ENCODE measurements at places on chromosomes 5 and 9. TPM values are rescaled to one million over a fixed set of nuclear protein-coding genes. Genes with fewer than 3 reads are reported as not detected.

- H3K4me3 ChIP-seq, result no peak overlapping the region
- peaks cover 21% of the 10 kb centered on the region for H3K36me3 ChIP-seq
- no peak overlapping the region for H3K27ac ChIP-seq
- H3K27me3 ChIP-seq, result peaks cover 4% of the 10 kb centered on the region
- no peak for DNase-seq
These were observed 232.7 kb downstream of the RFK start for GRCh38 chr9:76161541-76161940.

- no peak overlapping the region for H3K4me3 ChIP-seq
- H3K36me3 ChIP-seq, result no peaks in the 10 kb centered on the region
- H3K27ac ChIP-seq, result no peak overlapping the region
- DNase-seq, result no peak
These were observed 677.3 kb downstream of the PRELID2 start for GRCh38 chr5:145157841-145158240.

DNA sequence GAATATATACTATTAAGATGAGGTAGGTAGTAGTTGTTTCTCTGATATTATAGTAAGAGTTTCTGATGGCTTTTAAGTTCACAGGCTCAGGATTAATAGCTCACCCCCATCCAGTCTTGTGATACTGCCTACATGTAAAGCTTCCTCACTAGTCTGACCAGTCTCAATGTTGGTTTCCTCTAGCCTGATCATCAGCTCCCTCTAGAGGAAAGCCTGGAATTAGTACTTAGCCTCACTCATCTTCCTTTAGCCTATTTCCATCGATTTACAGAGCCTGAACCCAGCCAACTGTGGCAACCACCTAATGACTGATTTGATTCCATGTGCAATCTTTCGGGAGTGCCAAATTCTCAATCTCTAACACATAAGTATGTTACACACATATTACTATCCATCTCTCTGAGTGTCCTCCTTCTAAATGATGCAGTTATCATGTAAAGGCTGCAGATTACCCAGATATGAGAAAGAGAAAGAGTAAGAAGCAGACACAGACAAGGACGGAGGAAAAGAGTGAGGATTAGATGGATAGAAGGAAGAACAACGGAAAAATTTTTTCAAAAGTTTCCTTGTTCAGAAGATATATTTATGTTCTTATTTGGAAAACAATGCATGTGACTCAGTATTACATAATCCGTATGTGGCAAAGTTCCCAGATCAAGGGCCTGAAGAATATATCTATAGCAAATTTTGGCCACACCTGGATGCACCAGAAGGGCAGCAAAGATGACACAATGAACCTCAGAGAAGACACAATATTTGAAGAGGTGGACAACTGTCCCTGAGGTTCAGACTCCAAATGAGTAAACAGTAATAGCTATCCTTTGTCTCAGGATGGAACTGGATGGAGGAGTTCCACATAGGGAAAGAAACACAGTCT is 333.7 kb downstream of the ELAVL2 start:
- no peak overlapping the region for H3K4me3 ChIP-seq
- DNase-seq, result no peak
- no peaks in the 10 kb centered on the region for H3K27me3 ChIP-seq
- H3K27ac ChIP-seq, result no peak overlapping the region
- no peaks in the 10 kb centered on the region for H3K36me3 ChIP-seq

- peaks cover 22% of the 10 kb centered on the region for H3K4me1 ChIP-seq
- no peaks in the 10 kb centered on the region for H3K27me3 ChIP-seq
- peak overlapping the region; percentile 48 for H3K27ac ChIP-seq
- H3K36me3 ChIP-seq, result peaks cover 17% of the 10 kb centered on the region
These were observed 71.3 kb downstream of the KDM4C start for GRCh38 chr9:6829027-6829426.

DNA sequence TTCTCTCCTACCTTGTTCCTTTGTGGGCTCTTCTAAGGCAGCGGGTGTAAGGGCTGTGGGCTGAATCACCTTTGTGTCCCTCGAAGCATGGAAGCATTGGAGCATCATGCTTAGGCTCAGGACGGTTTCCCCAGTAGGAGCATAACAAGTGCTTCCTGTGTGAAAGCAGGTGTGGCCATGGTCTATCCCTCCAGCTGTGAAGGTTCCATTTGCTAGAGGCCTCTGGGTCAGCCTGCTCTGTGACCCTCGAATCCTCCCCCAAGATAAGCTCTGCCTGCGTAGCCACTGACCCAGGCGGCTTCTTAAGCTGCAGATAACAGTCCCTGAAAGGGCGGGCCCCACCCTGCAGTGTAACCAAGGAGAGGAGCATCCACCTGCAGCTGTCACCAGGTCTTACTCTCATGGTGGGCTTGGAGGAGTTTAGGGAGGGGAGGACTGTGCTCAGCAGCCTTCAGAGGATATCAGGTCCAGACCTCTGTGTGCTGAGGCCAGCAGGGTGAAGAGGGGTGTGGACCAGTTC is 8.4 kb upstream of the NDST1 start:
- no peaks in the 10 kb centered on the region for H3K27me3 ChIP-seq
- no peaks in the 10 kb centered on the region for H3K4me1 ChIP-seq

GRCh38 chr9:97852001-97852398 is 1.0 kb upstream of the FOXE1 start:
- H3K27me3 ChIP-seq, result peaks cover 41% of the 10 kb centered on the region
- no peak overlapping the region for H3K27ac ChIP-seq
- H3K4me1 ChIP-seq, result peaks cover 20% of the 10 kb centered on the region
- H3K36me3 ChIP-seq, result no peaks in the 10 kb centered on the region

- no peaks in the 10 kb centered on the region for H3K27me3 ChIP-seq
- DNase-seq, result no peak
- H3K4me1 ChIP-seq, result no peaks in the 10 kb centered on the region
These were observed 159.2 kb downstream of the DRD1 start for GRCh38 chr5:175284806-175285205.

- H3K4me3 ChIP-seq, result no peak overlapping the region
- H3K4me1 ChIP-seq, result no peaks in the 10 kb centered on the region
- no peak for DNase-seq
- no peak overlapping the region for H3K27ac ChIP-seq
These were observed 167.7 kb downstream of the CD180 start for GRCh38 chr5:67028941-67029340.

- no peak overlapping the region for H3K4me3 ChIP-seq
These were observed 14.2 kb upstream of the C5orf46 start for GRCh38 chr5:147920420-147921030.

- H3K27ac ChIP-seq, result no peak overlapping the region
- H3K36me3 ChIP-seq, result no peaks in the 10 kb centered on the region
- no peak overlapping the region for H3K4me3 ChIP-seq
These were observed 196.1 kb downstream of the MPDZ start for GRCh38 chr9:13083366-13083765.

- no peaks in the 10 kb centered on the region for H3K4me1 ChIP-seq
- no peaks in the 10 kb centered on the region for H3K27me3 ChIP-seq
- no peaks in the 10 kb centered on the region for H3K36me3 ChIP-seq
- no peak for DNase-seq
These were observed 660.8 kb downstream of the TLE1 start for GRCh38 chr9:81028504-81028903.

- no peaks in the 10 kb centered on the region for H3K4me1 ChIP-seq
- H3K36me3 ChIP-seq, result no peaks in the 10 kb centered on the region
- H3K27me3 ChIP-seq, result no peaks in the 10 kb centered on the region
- H3K27ac ChIP-seq, result no peak overlapping the region
- DNase-seq, result no peak
These were observed 482.8 kb downstream of the ELAVL2 start for GRCh38 chr9:23343226-23343625.

- H3K4me1 ChIP-seq, result no peaks in the 10 kb centered on the region
- no peak for DNase-seq
- H3K4me3 ChIP-seq, result no peak overlapping the region
These were observed 39.5 kb downstream of the ADAMTS16 start for GRCh38 chr5:5179597-5179996.

DNA sequence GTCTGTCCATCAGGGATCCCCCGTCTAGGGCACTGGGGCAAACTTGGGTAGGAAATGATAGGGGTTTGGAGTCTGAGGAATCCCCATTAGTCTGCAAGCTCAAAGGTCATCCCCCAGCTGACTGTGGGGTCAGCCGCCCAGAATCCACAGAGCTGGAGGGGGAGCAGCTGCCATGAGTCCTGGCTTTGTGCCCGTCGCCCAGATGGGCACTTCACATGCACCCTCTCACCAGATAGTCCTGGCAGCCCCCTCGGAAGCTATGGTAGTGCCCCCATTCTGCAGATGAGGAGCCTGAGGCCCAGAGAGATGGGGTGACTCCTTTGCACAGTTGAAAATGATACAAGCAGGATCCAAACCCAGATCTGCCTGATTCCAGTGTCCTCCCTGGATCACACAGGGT is 35.7 kb upstream of the RPL26L1 start:
- peaks cover 11% of the 10 kb centered on the region for H3K4me1 ChIP-seq
- H3K27ac ChIP-seq, result no peak overlapping the region
- no peak overlapping the region for H3K4me3 ChIP-seq
- peaks cover 30% of the 10 kb centered on the region for H3K36me3 ChIP-seq

GRCh38 chr5:42516282-42517042 is 93.2 kb downstream of the GHR start:
- H3K4me1 ChIP-seq, result no peaks in the 10 kb centered on the region
- H3K36me3 ChIP-seq, result no peaks in the 10 kb centered on the region
- no peak overlapping the region for H3K27ac ChIP-seq
- DNase-seq, result no peak
- no peak overlapping the region for H3K4me3 ChIP-seq

DNA sequence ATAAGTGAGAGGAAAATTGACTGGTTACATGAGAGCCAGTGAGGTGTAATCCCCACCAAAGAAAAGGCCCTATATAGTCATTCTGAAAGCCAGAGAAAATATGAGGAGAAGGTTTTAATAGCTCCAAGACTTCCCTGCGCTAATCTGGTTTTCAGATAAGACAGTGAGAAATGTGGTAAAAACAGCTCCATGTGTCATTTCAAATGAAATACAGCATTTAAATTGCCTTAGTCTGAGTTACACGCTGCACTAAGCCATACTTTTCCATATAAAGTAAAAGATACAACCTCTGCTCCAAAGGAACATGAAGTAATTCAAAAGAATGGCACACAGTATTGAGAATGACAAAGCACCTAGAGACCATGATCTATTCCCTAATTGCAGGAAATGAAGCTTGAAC is 378.0 kb upstream of the PDE4D start:
- H3K27ac ChIP-seq, result no peak overlapping the region
- no peak overlapping the region for H3K4me3 ChIP-seq
- H3K36me3 ChIP-seq, result no peaks in the 10 kb centered on the region
- no peaks in the 10 kb centered on the region for H3K4me1 ChIP-seq
- DNase-seq, result no peak

GRCh38 chr9:97954550-97954989 is 16.6 kb upstream of the HEMGN start:
- no peak overlapping the region for H3K4me3 ChIP-seq
- H3K4me1 ChIP-seq, result no peaks in the 10 kb centered on the region
- H3K36me3 ChIP-seq, result no peaks in the 10 kb centered on the region
- DNase-seq, result peak; percentile 37
- peaks cover 13% of the 10 kb centered on the region for H3K27me3 ChIP-seq
- H3K27ac ChIP-seq, result no peak overlapping the region

GRCh38 chr9:38386319-38386895 is 6.1 kb upstream of the ALDH1B1 start:
- H3K4me3 ChIP-seq, result no peak overlapping the region
- H3K27ac ChIP-seq, result no peak overlapping the region
- no peak for DNase-seq
- no peaks in the 10 kb centered on the region for H3K36me3 ChIP-seq
- peaks cover 12% of the 10 kb centered on the region for H3K27me3 ChIP-seq

DNA sequence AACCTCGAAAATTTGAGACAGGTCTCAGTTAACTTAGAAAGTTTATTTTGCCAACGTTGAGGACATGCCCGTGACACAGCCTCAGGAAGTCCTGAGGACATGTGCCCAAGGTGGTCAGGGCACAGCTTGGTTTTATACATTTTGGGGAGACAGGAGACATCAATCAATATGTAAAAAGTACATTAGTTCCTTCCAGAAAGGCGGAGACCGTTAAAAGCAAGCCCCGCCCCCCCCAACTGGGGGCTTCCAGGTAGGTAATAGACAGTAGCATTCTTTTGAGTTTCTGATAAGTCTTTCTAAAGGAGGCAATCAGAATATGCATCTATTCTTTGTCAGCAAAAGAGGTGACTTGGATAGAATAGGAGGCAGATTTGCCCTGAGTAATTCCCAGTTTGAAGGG is 599 bp upstream of the MOCS2 start:
- peak overlapping the region; percentile 91 for H3K27ac ChIP-seq
- H3K4me1 ChIP-seq, result peaks cover 51% of the 10 kb centered on the region
- peaks cover 14% of the 10 kb centered on the region for H3K36me3 ChIP-seq
- no peak for DNase-seq
- no peaks in the 10 kb centered on the region for H3K27me3 ChIP-seq

DNA sequence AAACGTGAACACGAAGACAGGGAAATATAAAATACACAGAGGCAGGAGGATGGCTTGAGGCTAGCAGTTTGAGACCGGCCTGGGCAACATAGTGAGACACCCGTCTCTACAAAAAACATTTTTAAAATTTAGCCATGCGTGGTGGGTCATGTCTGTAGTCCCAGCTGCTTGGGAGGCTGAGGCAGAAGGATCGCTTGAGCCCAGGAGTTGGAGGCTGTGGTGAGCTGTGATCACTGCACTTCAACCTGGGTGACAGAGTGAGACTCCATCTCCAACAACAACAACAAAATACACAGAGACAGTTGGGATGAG is 55.1 kb downstream of the SUSD1 start:
- H3K4me1 ChIP-seq, result peaks cover 22% of the 10 kb centered on the region
- H3K27ac ChIP-seq, result no peak overlapping the region
- no peak overlapping the region for H3K4me3 ChIP-seq
- DNase-seq, result no peak
- no peaks in the 10 kb centered on the region for H3K27me3 ChIP-seq

DNA sequence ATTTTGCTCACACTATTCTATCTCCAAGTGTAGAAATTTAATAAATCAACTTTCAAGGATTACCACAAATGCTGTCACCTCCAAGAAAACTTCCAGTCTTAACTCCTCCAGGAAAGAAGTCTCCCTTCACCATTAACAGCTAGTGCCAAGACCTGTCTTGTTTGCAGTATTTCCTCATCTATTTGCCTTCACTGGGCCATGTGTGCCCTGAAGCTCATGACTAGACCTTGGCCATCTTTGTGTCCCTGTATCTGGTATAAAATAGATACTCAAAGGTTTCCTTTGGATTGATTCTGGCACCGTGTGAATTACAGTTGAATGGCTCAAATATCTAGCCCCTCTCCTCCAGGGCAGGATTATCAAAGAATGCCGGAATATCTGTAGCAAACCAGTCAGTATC is 346.7 kb upstream of the KLF4 start:
- no peak overlapping the region for H3K27ac ChIP-seq
- no peaks in the 10 kb centered on the region for H3K27me3 ChIP-seq
- no peak overlapping the region for H3K4me3 ChIP-seq
- DNase-seq, result no peak
- no peaks in the 10 kb centered on the region for H3K36me3 ChIP-seq
- H3K4me1 ChIP-seq, result no peaks in the 10 kb centered on the region

The SH3PXD2B gene
- not detected for polyA plus RNA-seq

The STRBP gene
- polyA plus RNA-seq, result 10.4 TPM

The PCDHGC4 gene
- polyA plus RNA-seq, result not detected

The WNT8A gene
- not detected for polyA plus RNA-seq

The RAB3C gene
- not detected for polyA plus RNA-seq

The BARHL1 gene
- polyA plus RNA-seq, result not detected

The AJM1 gene
- 0.09 TPM for polyA plus RNA-seq

The SPATA31A3 gene
- polyA plus RNA-seq, result not detected

The CDX1 gene
- polyA plus RNA-seq, result not detected

The C5orf47 gene
- polyA plus RNA-seq, result not detected

The HAPLN1 gene
- not detected for polyA plus RNA-seq

The GHR gene
- not detected for polyA plus RNA-seq

Measured in immature natural killer cell (primary cell).